ENCODE measurements at places on chromosomes 12 and 14.

DNA sequence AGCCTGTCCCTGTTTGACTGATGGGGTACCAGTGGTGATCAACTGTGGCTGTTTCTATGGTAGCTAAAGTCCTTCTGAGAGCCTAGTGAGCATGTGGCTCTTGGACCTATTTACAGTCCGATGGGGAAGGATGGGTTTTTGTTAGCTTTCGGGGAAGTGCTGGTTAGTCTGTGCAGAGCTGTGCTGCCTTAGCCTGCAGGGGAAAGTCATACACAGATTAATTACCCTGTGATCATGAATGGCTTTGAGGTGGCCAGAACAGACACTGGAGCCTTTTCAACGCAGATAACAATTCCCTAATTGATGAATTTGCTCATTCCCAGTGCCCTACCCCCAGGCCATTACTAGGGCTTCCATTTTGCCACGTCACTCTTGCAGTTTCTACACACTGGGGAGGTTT, 99.7 kb downstream of the WSCD2 start:
- no peak for DNase-seq

- DNase-seq: no peak
Measured at GRCh38 chr12:128772249-128772648, 51.5 kb downstream of the SLC15A4 start.

GRCh38 chr12:124884587-124885438, 21.1 kb upstream of the SCARB1 start:
- DNase-seq: peak; percentile 13

DNA sequence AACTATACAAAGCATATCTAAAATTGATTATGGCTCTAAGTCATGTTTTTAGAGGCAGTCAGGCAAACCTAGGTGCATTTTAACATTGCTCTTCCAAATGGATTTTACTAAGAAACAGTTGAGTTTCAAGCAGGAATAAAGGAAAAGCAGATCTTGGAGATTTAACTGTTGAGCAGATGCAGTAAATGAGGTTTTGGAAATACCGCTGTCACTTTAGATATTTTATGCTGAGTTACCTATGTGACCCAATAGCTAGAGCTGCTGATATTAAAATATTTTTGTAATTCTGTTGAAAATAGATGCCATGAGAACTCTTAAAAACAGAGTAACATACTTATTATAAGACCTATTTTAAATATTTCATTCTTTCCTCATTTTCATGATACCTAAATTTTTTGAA, 181.4 kb downstream of the SYT1 start:
- DNase-seq: no peak

GRCh38 chr14:66745078-66745477, 237.1 kb downstream of the GPHN start:
- DNase-seq: no peak

- DNase-seq: no peak
Measured at GRCh38 chr12:80565271-80565670, 121.2 kb downstream of the PTPRQ start.

DNA sequence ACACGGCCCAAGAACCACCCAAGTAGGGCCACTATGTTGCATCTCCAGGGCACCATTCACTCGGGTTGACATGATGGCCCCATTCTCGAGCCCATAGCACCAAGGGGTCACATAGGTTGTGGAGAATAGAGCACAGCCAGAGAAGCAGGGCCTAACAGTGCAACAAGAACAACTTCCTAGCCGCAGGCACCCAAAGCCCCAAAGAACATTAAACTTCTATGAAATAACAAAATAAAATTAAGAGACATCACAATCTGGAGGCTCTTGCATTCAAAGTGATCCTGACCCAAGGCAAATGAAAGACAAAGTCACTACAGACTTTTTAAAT, 1.9 kb downstream of the KRT4 start:
- DNase-seq: no peak

Measured in NCI-H1092 treated with DMSO at 0.1 percent for 48 hours (cell line).